ENCODE measurements at places on chromosomes 12 and 14.

- no peak for DNase-seq
These were observed 97.0 kb downstream of the CMKLR1 start for GRCh38 chr12:108241986-108242703.

GRCh38 chr12:112734859-112735695 is 56.5 kb upstream of the RPH3A start:
- no peak for DNase-seq

GRCh38 chr14:66709291-66709690 is 201.3 kb downstream of the GPHN start:
- DNase-seq = no peak

DNA sequence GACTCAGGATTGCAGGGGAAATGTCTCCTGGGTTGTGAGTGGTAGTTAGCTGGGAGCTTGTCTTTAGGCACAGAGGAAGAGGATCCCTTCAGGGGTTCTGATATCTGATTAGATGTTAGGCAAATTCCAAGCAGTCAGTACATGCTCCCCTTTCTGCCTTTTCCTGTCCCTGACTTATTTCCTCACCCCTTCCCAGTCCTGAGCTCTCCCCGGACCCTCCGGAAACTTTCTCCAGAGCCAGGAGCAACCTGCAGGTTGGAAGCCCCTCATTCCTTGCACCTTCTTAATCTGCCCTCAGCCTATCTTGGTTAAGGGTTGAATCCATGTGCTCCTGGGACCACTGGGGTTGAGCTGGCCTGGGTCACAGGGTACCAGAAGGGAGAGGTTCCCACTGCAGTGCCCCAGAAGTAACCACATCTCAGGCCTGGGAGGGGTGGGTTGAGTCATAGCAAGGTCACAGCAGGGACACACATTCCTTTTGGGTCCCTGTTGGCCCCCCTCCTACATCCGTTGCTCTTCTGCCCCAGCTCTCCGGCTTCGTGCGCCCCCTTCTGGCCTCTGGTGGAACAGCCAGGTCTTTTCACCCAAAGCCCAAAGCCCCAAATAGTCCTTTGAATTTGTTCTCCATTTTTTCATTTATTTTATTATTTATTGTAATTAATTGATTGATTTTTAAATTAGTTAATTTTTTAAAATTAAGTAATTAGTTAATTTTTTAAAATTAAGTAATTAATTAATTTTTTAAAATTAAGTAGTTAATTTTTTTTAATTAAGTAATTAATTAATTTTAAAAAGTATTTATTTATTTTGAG is 1.8 kb downstream of the IGFBP6 start:
- DNase-seq = peak; percentile 32

DNA sequence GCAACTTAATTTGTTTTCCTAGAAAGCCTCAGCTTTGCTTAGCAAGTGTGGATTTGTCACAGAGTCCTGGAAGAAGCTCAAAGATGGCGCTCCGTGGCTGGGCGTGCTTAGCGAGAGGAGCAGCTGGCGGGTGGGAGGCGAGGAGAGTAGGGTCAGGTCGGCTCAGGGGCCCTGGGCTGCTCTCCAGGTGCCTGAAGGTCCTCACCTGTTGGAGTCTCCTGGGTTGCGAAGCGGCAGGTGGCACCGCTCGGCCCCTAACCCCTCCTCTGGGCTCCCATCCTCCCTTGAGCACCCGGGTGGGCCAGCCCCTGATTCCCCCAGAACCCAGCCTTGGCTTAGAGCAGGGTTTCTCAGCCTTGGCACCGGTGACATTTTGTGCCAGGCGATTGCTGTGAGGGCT is 25.1 kb downstream of the LRTM2 start:
- DNase-seq = no peak

DNA sequence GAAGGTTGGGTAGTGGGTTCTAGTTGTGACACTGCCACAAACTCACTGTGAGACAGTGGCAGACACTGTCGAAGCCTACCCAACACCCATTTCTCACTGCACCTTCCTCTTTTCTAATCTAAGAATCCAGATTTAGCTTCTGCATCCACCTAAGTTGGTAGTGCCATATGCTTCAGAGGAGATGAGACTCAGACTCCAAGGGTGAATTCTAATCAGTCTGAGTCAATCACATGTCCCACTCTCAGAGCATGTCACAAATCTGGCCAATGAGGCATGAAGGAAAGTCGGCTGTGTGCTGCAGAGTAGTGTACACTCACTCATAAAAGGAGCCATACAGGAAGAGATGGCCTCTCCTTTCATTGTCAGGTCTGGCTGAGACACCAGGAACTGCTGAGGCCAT is 102.1 kb upstream of the RAP1B start:
- DNase-seq = no peak

Data from NCI-H2029 treated with DMSO at 0.1 percent for 48 hours (cell line).